ENCODE measurements at places on chromosomes 13 and 19.
A peak's percentile ranks its signal among the peaks of the same experiment; 100 is the strongest.

GRCh38 chr13:113970810-113971470 lies 2.9 kb downstream of the C13orf46 start:
- no peak for DNase-seq

DNA sequence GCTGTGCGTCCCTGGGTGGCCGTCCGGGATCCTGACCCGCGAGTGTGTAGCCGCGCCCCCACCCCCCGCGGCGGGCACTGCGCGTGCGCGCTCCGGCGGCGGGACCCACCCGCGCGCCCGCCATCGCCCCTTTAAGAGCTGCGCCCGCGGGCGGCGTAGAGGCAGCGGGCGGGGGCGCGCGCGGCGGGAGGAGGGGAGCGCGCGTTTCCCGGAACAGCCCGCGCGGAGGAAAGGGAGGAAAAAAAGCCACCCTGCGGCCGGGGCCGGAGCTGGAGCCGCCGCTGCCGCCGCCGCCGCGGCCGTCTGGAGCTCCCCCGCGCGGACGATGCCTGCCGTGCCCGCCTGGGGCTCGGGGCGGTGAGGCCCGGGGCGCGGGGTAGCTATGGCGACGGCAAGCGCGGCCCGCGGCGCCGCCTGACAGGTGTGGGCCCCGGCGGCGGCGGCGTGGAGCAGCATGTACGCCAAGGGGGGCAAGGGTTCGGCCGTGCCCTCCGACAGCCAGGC lies at the start of gene SSBP4:
SSBP4 (plus strand) TSS at position 204 of the 504 bp plus-strand sequence; CDS start at position 455, 251 bp downstream.
- DNase-seq, result peak; percentile 82

DNA sequence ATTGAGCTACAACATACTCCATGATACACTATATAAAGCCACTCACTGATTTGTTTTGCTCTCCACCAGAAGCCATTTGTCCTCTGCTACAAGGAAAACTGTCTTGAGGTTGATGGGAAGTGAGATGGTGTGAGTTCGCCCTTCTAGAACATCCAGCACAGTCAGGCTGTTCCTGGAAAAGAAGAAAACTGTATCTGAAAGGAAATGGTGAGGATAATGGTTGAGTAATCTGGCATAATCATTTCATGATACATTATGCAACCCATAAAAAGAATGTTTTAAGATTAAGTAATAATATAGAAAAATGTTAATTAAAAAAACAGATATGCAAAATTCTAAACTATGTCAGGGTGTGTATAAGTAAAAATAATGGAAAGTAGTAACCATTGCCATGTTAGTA lies 233.9 kb downstream of the RGCC start:
- DNase-seq, result no peak

- DNase-seq, result no peak
These were observed 17.4 kb upstream of the SLC39A3 start for GRCh38 chr19:2756921-2757881.

- DNase-seq, result no peak
These were observed 142.2 kb downstream of the FGF9 start for GRCh38 chr13:21813110-21813509.

- peak; percentile 9 for DNase-seq
These were observed 18.3 kb downstream of the ZNF100 start for GRCh38 chr19:21749090-21749489.

DNA sequence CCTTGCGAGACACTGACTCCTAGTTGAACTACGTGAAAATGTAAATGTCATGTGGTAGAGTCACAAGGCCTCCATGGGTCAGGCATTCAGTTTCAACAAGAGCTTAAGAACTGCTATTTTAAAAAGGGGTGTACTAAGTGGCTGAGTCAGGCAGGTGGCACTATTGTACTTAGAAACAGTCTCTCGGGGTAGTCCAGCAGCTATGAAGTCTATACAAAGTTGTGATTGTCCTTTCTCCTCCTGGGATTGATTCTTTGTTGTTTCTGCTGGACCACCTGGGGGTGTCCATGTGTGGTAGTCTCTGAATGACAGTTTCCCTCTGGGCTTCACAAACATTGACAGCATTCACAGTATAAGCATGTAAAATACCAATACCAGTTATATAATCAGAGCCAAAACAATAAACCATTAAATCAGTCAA lies 33.0 kb downstream of the UGGT2 start:
- peak; percentile 51 for DNase-seq

GRCh38 chr13:36418022-36418805 lies 14.1 kb upstream of the CCNA1 start:
- DNase-seq, result peak; percentile 46

- DNase-seq, result no peak
These were observed 3.8 kb downstream of the BCL3 start for GRCh38 chr19:44752123-44752815.

DNA sequence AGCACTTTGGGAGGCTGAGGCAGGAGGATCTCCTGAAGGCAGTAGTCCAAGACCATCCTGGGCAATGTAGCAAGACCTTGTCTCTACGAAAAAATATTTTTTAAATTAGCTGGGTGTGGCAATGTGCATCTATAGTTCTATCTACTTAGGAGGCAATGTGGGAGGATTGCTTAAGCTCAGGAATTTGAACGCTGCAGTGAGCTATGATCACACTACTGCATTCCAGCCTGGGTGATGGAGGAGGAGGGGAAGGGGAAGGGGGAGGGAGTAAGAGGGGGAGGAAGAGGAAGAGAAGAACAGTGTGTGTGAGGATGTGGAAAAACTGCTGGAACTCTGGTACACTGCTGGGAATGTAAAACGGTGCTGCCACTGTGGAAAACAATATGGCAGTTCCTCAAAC lies 9.2 kb upstream of the CLIP3 start:
- peak; percentile 84 for DNase-seq

DNA sequence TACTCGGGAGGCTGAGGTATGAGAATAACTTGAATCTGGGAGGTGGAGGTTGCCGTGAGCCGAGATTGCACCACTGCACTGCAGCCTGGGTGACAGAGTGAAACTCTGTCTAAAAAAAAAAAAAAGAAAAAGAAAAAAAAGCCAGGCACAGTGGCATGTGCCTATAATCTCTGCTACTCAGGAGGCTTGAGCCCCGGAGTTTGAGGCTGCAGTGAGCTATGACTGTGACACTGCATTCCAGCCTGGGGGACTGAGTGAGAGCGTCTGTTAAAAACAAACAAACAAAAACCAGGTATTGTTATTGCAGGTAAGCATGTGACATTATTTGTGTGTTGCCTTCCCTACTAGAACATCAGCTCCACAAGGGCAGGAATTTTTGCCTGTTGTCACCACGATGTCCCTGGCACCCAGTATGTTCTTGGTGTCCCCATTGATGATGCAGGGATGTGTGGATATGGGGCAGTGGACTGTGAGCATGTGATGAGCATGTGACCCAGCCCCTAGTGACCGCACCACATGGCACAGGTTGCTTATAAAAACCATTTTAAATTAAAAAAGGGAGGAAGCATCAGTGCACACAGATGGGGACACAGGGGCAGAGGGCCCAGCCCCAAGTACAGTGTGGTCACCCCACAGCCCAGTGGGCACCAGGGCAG lies 1.6 kb upstream of the KANK2 start:
- no peak for DNase-seq

- DNase-seq, result no peak
These were observed 1.4 kb downstream of the LILRB2 start for GRCh38 chr19:54279406-54279962.

- DNase-seq, result no peak
These were observed 5.0 kb upstream of the ZNF765 start for GRCh38 chr19:53389978-53390377.

DNA sequence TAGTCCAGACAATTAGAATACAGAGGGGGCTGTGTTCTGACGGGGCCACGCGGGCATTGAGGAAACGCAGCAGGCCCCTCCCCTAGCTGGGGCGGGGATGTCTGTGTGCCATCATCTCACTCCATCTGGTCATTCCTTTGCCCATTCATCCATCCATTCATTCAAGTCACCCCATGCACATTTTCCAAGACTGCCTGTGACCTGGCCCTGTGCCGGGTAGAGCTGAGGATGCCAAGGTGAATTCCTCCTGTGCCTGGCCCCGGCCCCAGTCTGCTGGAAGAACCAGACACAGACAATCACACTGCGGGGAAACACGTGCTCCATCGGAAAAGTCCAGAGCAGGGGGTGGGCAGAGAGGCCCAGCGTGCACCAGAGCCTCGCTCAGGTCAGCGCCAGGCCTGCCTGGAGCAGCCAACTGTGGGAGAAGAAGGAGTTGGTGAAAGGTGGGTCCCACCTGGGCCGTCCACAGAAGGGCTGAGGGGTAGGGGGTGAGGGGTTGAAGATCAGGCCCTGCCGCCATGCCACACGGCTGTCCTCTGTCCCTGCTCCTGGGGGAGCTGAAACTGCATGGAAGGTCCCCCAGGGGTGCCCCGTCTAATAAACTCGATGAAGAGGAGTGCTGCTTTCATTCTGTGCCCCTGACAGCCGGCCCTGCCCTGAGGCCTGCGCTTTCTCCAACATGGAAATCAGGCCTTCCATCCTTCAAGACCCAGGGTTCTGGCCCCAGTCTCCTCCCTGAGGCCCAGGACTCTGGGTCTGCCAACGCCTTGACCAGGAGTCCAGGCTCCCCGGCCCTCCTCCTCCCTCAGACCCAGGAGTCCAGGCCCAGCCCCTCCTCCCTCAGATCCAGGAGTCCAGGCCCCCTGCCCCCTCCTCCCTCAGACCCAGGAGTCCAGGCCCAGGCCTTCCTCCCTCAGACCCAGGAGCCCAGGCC lies 1.6 kb upstream of the CACNG6 start:
- no peak for DNase-seq

- peak; percentile 19 for DNase-seq
These were observed 202.3 kb downstream of the NBEA start for GRCh38 chr13:35144166-35144890.

GRCh38 chr13:52137489-52137888 lies 8.6 kb upstream of the NEK5 start:
- no peak for DNase-seq

DNA sequence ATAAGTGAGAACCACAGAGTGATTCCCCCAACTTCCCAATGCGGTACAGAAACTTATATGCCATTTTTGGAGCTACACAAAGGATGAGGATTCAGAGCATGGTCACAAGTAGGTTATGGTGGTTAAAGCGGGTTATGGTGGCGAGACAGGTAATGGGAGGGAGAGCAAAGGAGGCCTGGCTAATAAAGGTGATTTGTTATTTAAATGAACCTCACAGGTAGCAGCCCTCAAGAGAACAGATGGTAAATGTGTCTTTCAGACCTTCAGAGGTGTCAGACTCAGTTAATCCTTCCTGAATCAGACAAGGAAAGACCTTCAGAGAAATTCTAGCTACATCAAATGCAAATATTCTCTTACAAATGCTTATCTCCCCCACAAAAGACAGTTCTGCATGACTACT lies 1971.4 kb downstream of the OLFM4 start:
- DNase-seq, result no peak

DNA sequence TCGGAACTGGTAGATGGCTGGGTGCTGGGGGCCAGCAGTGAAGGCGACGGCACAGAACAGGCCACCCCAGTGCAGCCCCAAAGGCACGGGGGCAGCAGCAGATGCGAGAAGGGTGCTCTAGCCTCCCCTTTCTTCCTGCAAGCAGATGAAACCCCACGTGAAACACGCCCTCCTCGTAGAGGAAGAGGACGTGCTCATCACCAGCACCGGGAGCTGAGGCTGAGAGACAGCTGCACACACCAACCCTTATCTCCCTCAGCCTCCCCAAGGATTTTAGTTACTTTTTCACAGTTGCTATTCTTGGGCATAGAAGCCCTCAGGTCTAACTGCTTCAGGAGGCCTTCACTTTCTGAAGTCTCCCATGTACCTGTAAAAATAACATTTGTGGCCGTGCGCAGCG lies 11.9 kb downstream of the ZNF787 start:
- DNase-seq, result peak; percentile 38

- no peak for DNase-seq
These were observed 438.6 kb downstream of the COG6 start for GRCh38 chr13:40094056-40094455.

DNA sequence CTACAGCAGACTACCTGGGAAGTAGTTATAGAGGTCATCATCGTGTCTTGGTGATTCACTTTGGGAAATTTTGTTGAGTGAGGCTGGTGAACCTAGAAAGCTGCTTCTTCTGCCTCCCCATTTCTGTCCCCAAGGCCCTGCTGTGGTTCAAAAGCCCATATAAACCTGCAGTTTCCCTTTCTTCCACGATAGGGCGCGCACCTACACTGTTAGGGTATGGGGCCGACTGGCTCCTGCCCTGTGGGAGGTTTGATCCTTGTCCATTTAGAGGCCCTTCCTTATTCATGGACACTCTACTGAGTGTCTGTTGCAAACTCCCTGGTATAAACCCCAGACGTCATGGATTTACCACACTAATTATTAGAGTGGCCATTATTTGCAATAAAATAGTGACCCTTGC lies 191.8 kb downstream of the GGACT start:
- DNase-seq, result no peak

GRCh38 chr19:30163663-30164062 lies 208.5 kb upstream of the ZNF536 start:
- DNase-seq, result no peak

GRCh38 chr19:13597640-13598039 lies 91.4 kb upstream of the CACNA1A start:
- DNase-seq, result peak; percentile 66

- peak; percentile 55 for DNase-seq
These were observed 378.5 kb downstream of the LMO7 start for GRCh38 chr13:76014406-76015318.

DNA sequence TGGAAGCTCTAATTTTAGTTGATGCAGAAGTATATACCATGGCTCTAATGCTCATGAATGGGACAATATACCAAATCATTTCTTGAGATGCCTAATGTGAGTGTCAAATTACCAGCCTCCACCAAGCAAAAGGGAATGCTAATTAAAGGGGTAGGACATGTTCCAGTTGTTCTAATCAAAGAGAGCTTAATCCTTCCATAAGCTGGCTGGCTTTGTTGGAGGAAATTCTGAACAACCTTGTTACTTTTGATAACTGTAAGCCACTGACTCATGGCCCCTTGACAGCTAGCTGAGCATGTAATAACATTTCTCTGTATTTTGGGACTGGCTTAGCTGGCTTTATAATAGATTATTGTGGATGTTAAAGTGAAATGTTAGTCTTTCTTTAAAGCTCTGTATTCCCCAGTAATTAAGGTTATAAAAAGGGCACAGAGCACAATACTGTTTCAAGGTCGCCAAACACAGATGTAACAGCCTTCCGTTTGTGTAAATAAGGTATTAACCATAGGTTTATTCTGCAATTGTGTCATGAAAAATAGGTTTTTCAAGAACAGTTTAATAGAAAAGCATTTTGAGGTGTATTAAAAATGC lies 1194.0 kb downstream of the PCDH9 start:
- no peak for DNase-seq

DNA sequence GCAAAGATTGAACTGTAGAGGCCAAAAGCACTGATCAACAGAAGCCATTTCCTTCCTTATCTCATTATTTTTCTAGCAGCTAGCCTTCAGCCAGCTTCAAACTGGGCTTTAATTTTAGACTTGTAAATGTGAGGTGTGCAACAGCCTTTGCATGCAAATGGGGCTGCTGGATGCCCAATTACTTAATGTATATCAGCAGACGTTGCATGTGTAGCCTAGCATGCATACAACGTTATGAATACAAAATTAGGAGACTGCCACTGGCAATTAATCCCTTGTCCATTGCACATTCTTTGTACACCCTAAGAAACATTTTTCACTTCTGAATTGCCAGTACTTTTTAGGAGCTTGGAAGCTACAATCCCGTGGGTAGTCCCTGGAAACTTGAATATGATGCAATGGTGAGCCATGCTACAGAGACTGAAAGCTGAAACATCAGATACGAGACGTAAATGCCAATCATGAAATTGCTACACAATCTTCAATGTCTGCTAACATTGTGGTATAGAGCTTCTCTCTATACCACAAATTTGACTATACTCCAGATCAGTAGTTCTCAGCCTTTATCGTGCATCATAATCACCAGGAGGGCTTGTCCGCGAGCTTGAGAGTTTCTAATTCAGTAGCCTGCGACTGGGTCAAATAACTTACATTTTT lies 20.2 kb downstream of the EPSTI1 start:
- no peak for DNase-seq

- DNase-seq, result no peak
These were observed 114.8 kb upstream of the TDRD3 start for GRCh38 chr13:60282186-60282585.

Measured in fibroblast of skin of back (primary cell).